ENCODE measurements at places on chromosomes 1 and 21.
A peak's percentile ranks its signal among the peaks of the same experiment; 100 is the strongest.

- DNase-seq = no peak
Measured at GRCh38 chr1:230124186-230125128, 57.4 kb downstream of the GALNT2 start.

GRCh38 chr21:35737899-35738346 lies 322.4 kb downstream of the SETD4 start:
- DNase-seq = no peak

GRCh38 chr1:232445361-232446106 lies 184.4 kb downstream of the SIPA1L2 start:
- no peak for DNase-seq

DNA sequence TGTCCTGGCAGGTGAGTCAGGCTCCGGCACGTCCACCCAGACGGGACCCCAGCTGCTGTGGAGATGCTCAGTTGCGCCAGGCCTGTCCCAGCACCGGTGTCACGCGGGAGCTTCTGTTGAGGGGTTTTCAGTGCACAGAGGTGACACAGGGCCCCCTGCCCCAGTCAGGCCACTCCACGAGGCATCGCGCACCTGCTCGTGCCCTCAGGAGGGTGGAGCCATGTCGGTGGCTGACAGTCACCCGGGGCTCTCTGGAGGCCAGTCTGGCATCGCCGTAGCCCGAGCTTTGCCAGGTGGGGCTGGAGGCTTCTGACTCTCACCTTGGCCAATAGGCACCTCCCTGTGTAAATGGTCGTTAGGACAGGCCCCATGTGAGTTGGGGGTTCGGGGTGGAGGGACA lies 11.1 kb downstream of the TMEM240 start:
- DNase-seq = peak; percentile 5

DNA sequence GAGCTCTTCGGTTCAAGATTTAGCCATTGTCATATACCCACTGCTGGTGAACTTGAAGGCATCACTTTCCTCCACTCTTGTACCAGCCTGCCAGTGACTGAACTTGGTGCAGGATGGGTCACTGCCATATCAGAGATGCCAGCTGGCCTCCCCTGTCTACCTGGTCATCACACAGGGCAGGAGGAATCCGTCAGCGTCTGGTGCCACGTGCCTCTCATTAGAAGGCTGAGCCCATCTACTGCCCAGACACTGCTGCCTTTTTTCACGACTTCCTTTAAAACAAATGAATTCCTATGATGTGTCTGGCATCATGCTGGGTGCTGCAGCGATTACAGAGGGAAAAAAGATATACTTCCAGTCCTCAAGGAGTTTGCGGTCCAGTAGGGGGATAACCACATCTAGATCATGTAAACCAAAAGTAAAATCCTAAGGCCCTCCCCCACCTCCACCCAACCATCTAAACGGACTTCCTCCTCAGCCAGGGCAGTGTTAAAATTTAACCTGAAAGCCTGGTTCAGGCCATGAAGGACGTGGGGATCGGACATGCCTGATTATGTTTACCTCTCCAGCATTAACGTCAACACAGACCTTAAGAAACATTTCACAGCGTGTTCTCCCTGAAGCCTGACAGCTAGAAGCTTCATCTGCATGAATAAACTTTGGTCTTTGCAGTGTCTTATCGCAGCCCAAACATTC lies 29.2 kb upstream of the PDE9A start:
- no peak for DNase-seq

DNA sequence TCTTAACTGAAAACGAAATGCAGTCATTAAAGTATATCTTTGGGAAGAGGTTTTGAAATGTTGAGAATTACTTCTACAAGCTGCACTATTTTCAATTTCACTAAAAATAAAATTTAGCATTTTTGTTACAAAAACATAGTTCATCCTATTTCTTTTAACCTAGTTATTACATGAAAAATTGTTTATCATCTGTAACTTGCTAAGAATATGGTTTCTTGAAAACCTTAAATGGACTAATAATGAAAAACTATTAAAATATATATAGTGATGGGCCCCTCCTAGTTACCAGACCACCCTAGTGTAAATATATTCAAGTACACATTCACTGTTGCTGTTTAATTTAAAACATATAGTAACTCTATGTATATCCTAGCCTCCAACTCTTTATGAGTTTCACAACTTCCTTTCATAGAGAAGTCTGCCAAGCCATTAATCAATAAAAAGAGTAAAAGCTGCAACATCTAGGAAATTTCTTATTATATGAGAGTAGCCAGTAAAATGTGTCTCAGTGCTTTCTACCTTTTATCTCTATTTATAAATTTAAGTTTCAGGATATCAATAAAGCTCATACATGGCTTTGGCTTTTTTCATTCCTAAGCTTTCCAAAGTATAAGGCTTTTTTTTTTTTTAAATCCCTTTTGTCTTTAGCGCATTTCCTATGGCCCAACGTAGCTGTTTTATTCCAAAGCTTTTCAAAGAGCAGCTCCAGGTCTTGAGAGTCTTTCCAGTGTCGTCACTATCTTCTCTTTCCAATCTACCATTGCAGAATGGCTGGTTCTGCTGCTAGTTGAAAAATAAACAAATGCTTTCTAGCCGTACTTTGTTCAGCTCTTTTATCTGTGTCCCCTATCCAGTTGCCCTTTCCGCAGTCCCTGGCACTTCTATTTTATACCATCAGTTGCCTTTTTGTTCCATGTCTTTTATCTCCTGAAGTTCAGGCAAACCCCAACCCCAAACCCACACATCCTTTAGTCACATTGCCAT lies 6.5 kb downstream of the IRF2BP2 start:
- no peak for DNase-seq

Data from iPS-NIHi11 (cell line).